T1000 (cell line): ENCODE measurements at places on chromosomes 2 and 18.

GRCh38 chr18:69636529-69637301, 236.0 kb downstream of the DOK6 start:
- no peak for DNase-seq

DNA sequence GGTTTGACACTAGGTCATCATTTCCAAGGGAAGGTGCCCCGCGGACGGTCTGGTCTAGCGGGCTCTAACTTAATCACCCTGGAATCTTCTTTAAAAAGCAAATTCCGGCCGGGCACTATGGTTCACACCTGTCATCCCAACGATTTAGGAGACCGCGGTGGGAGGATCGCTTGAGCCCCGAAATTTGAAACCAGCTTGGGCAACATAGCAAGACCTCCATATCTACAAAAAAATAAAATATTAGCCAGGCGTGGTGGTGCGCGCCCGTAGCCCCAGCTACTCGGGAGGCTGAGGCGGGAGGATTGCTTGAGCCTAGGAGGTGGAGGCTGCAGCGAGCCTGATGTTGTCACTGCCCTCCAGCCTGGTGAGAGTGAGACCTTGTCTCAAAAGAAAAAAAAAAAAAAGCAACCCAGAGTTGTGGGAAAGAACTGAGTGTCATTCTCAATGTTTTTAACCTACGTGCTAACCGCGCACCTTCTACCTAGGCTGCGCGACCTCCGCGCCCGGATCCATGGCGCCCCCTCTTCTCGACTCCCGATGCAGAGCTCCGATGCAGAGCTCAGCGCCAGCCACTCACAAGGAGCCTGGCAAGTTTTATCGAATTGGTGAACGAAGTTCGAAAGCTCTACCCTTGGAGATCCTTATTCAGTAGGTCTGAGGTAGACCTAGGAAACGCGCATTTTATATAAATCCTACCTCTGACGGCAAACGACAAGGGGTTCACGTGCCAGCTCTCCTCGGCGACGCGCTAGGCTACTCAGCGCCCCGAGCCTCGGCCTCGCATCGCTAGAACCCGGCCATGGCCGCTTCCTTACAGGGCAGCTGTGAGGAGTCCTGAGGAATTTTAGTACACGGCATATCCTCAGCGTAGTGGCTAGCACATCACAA, 888 bp upstream of the TWSG1 start:
- no peak for DNase-seq

- no peak for DNase-seq
Observed at GRCh38 chr2:102792568-102793208, 30.9 kb downstream of the TMEM182 start.

- DNase-seq: no peak
Observed at GRCh38 chr2:168211664-168212163, 35.7 kb downstream of the STK39 start.

- DNase-seq: no peak
Observed at GRCh38 chr2:144605231-144605840, 85.4 kb upstream of the ZEB2 start.

DNA sequence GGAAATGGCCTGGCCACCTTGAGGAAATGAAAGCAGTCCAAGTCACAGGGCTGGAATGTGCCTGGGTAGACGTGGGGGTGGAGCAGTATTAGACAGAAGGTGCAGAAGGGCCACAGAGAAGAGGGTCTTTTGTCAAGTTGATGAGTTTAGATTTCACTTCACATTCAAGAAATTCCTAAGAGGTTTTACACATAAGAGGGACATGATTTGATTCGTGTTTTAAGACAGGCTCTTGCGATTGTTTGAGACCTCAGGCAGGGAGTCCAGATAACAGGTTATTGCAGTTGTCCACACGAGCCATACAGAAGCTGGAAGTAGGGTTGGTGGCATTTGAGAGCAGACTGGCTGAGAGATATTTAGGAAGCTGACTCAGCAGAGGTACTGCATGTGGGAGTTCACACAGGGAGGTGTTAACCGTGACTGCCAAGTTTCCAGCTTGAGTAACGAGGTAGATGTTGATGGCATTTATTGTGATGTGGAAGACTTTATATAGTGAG, 64.6 kb downstream of the NEB start:
- DNase-seq: no peak

GRCh38 chr2:39511605-39512433, 74.7 kb upstream of the MAP4K3 start:
- no peak for DNase-seq

GRCh38 chr18:58557008-58557435, 71.9 kb downstream of the ALPK2 start:
- DNase-seq: no peak

- DNase-seq: no peak
Observed at GRCh38 chr2:10007435-10007834, 35.9 kb upstream of the KLF11 start.

GRCh38 chr2:111689174-111689573, 194.8 kb downstream of the ANAPC1 start:
- no peak for DNase-seq

- DNase-seq: no peak
Observed at GRCh38 chr2:169623235-169623634, 39.1 kb downstream of the PPIG start.

- no peak for DNase-seq
Observed at GRCh38 chr2:3044587-3045317, 332.9 kb downstream of the EIPR1 start.

- DNase-seq: no peak
Observed at GRCh38 chr2:2825516-2826208, 494.6 kb upstream of the MYT1L start.

- no peak for DNase-seq
Observed at GRCh38 chr2:62505109-62505749, 766 bp downstream of the TMEM17 start.

DNA sequence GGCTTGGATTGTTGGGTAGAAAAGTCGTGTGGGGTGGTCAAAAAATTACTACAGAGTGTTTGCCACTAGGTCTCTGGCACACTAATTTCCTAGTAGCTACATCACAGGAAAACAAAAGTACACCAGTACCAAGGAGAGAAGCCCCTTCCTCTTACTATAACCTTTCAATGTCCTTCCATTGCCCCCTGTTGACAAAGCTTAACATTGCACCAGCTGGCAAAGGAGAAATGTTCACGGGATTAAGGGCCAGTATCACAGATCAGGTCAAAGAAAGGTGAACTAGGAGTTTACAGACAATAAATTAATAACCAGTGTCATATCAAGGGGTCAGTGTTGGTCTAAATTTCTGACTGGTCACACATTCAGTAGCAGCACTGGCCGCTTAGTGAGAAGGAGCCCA, 1139.6 kb upstream of the FAM98A start:
- no peak for DNase-seq

GRCh38 chr2:191404568-191404991, 159.4 kb downstream of the MYO1B start:
- DNase-seq: no peak

GRCh38 chr2:111975053-111975552, 76.7 kb downstream of the MERTK start:
- DNase-seq: peak; percentile 63

GRCh38 chr2:19349911-19350677, 8.3 kb downstream of the OSR1 start:
- DNase-seq: no peak

GRCh38 chr2:181462033-181462432, 4.8 kb downstream of the ITGA4 start:
- no peak for DNase-seq

DNA sequence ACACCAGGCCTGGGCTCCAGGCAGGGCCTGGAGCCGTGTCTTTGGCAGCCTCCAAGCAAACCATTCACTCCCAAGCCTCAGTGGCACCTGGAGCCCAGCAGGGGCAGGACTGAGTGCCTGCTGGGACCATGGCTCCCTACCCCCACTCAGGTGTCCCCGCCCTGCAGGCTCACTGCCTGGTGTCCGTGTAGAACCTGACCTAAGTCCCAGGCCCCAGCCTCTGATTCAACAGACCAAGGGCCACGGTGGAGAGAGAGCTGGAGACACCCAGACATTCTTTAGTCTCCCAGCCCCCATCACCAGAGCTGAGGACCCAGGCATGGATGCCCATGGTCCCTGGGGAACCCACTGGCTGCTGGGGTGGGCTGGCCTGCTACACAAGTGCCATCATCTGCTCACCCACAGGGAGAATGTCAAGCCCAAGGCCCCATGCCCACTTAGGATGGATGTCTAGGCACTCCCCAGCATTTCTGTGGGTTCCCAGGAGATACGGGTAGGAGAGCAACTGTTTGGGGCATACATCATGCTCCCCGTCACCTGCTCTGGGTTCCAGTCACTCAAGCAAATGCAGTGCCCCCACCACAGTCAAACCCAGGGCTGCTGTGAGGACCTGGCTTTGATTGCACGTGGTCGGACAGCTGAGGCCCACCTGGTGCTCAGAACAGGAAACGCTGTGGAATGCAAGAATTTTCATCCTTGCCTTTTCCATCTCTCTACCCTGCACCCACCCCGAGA, 42.9 kb upstream of the ATG16L1 start:
- DNase-seq: no peak

DNA sequence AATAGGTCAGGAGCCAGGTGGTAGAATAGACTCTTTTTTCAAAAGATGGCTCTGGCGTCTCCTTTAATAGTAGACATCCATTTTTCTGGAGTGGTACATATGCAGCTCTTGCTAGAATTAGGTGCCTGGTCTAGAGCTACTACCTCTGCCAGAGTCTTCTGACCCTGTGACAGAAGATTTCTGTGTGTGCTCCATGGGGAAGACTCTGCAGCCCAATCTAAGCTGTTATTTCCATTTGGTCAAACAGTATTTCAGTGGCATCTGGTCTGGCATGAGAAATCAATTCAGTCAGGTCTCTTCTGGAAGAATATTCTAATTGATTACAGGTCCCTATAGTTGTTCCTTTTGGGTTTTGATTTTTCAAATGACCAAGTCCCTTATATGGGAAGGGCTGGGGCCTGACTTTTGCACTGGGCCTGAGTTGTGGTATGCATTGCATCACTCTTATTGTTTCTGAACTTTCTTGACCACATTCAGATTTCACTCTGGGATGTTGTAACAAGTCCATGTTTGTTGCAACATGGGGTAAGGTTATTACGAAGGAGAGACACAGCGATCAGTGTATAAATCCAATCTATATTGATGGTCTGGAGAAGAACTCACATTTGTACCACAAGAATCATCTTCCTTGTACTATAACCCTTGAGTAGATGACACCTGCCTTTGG, 12.1 kb downstream of the MXD1 start:
- no peak for DNase-seq

DNA sequence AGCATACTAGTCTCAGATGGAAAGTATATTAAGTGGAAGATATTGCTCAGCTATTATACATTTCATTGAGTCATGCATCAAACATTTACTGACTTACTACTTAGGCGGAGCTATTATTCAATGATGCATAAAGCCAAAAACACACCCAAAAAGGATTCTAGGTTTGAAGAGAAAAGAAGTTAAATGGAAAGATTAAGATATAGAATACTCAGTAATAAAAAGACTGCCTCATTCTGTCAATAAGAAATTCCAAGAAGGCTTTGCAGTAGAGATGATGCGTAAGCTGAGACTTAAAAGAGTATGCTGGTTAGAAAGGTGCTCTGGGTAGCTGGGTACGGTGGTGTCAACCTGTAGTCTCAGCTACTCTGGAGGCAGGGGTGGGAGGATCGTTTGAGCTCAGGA, 27.6 kb downstream of the STK17B start:
- DNase-seq: no peak

- no peak for DNase-seq
Observed at GRCh38 chr2:150296770-150297546, 190.5 kb downstream of the RND3 start.

GRCh38 chr2:49770919-49771318, 616.6 kb upstream of the FSHR start:
- no peak for DNase-seq

DNA sequence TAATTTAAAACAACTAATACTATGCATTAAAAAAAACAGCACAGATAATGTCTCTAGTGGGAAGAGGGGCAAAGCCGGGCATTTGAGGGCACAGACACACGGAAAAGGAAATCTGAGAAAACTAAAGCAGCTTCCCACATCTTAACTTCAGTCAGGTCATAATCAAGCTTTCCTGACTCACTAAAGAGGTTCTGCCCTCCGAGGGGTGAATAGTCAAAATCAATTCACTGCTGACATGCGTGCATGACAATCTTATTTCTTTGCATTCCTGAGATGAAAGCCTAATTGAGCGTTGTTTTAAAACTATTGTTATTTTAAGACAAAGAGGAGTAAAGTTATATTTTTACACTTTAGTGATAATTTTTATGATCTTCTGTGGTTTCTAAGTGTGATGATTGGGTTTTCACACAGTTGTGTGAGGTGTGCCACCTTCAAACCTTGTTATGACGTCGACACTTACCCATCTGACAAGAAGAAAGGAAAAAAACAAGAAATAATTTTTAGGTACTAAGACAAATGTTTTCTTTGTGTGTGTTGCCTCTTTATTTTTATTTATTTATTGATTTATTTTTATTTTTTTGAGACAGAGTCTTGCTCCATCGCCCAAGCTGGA, 90.9 kb downstream of the GATA6 start:
- no peak for DNase-seq

DNA sequence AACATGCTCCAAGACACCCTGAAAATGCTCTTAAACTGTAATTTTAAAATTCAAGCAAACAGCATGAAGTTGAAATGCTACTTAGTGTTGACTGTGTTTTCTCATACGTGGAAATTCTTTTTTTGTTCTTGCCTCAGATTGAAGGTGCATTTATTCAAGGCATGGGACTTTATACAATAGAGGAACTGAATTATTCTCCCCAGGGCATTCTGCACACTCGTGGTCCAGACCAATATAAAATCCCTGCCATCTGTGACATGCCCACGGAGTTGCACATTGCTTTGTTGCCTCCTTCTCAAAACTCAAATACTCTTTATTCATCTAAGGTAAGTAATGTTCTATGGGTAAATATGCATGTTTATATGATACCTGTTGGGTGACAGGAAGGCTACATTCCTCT, 82.7 kb downstream of the AOX1 start:
- no peak for DNase-seq

- DNase-seq: no peak
Observed at GRCh38 chr2:192002418-192002817, 155.5 kb upstream of the CAVIN2 start.

DNA sequence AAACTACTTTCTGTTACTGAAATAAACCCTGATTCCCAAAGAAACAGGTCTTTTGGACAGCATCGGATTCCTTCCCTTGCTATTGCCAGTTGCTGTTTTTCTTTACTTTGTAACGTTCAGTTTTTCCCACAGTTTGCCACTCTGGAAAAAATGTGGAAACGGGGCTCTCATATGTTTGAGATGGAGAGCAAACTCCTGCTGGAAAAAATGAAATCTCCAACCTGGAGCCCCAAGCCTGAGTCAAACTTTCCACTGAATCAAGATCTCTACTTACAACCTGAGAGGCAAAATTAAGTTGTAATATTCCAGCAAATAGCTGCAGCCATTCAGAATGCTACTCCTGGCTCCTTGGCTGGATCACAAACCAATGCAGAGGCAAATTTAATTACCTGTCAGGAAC, 270.7 kb downstream of the SRBD1 start:
- DNase-seq: no peak

DNA sequence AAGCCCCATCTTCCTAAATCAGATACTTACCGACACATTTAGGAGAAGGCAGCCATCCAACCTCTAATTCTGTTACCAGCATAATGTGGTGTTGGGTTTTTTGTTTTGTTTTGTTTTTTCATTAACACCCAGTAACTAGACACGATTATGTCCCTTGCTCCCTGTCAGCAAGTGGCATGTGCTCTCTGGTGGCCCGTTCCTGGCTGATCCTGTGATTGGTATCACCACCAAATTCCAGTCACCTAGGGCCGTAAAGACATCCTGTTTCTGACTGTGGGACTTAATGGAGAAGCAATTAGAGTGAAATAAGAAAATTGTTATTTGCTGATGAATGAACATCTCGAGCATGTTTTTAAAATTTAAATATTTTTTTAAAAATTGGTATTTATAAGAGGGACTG, 5.9 kb upstream of the DLX1 start:
- no peak for DNase-seq

- no peak for DNase-seq
Observed at GRCh38 chr18:33146014-33146413, 294.5 kb downstream of the CCDC178 start.
